Ureter (tissue), 1 donor: ENCODE measurements at places on chromosomes 13 and 19. TPM values are rescaled to one million over a fixed set of nuclear protein-coding genes. Genes with fewer than 3 reads are reported as not detected.

DNA sequence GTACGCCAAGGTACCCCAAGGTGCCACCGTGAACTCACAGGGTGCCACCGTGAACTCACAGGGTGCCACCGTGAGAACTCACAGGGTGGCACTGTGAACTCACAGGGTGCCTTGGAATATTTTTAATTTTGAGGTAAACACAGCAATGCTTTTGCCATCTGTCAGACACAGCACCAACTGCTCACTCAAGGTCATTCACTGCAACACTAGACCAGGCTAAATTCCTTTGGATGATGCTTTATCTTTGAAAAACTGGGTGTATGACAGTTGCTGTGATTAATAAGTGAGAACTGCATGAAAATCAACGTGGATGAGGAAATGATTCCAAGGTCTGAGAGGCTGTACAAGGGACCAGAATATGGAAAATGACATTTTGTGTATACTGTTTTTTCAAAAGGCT is 18.9 kb downstream of the SAFB2 start:
- DNase-seq: no peak

GRCh38 chr19:19214159-19214490 is 2.4 kb downstream of the NCAN start:
- DNase-seq: no peak

DNA sequence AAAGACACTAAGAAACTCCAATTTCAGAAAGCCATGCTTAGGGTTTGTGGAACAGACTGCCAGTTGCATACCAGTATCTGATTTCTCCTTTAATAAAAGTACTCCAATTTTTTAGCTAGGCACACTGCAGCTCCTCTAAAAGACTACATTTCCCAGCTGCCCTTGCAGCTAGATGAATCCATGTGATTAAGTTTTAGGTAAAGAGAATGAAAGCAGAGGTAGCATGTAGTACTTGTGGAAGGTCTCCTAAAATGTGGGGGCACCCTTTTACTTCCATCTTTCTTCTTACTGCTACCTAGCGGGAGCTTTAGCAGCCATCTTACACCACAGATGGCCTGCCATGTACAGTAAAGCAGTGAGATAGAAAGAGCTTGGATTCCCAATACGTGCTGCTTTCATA is 33.0 kb upstream of the TSC22D1 start:
- DNase-seq: no peak

DNA sequence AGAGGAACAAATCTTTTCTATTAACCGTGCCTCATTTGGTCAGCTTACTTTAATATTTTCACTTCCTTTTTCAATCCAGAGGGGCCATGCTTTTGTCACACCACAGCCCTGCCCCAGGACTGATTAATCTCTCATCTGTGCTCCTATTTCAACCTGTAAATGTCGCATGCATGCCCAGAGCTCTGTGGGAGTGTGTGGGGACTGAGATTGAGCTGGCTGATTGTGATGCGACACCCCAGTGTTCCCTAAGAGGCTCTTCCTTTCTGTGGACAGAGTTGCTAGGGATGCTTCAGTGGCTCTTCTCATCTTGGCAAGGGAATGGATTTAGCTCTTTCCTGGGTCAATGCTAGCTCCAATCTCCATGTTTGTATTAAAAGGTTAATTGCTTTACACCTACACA is 249.6 kb downstream of the TDRD3 start:
- DNase-seq: no peak

DNA sequence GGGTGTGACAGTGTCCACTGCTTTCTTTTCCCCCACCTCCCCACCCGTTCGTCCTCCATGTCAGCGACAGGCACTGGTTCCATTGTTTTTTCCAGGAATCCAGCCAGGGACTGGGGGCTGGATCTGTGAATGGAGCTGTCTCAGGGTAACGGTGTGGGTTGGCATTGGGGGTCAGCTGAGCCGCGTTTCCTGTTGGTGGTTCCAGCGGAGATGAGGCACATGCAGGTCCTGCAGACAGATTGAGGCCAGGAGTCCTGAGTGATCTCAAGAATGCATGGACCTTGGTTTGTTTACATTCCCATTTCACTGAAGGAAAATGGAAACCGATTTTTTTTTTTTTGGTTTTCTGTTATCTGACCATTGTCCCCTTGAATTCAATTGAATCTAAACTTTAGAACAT is 303.9 kb downstream of the FGF9 start:
- DNase-seq: no peak

The ZNF562 gene
- total RNA-seq: 85.7 TPM

The SPRED3 gene
- 2.1 TPM for total RNA-seq

The NKG7 gene
- 1.7 TPM for total RNA-seq

The ZNF256 gene
- 10.6 TPM for total RNA-seq

The PKN1 gene
- 51.7 TPM for total RNA-seq

The CEACAM4 gene
- total RNA-seq: 2.4 TPM

The CACNA1A gene
- total RNA-seq: 2.2 TPM
